ENCODE measurements at places on chromosomes 1 and 21.

DNA sequence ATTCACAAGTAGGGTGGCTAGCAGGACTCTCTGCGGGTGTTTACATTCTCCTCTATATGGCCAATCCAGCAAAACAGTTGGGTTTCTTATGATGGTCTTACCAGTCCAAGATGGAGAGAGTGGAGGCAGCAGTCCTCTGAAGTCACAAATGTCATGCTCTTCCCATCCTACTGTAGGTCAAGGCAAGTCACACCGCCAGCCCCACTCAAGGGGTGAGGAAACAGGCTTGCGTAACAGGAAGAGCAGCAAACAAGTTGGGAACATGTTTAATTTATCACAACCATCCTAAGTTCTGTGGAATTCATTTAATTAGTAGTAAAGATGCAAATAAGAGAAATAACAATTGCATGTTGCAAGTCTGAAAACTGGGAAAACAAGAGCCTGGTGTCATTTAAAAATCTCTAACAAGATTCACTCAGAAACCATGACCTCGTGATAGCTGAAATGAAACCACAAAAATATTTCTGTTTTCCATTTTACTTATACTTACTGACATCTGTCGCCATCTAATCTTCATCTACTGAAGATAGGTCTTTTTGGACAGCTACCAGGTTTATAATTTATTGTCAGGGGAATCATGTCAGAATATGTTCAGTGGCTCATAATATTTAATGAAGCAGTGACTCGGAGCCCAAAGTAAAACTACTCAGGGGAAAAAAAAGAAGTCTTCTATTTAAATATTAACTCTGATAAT is 349.1 kb upstream of the FMN2 start:
- no peak for DNase-seq

- DNase-seq = peak; percentile 34
Measured at GRCh38 chr1:51697166-51697565, 80.3 kb downstream of the OSBPL9 start.

DNA sequence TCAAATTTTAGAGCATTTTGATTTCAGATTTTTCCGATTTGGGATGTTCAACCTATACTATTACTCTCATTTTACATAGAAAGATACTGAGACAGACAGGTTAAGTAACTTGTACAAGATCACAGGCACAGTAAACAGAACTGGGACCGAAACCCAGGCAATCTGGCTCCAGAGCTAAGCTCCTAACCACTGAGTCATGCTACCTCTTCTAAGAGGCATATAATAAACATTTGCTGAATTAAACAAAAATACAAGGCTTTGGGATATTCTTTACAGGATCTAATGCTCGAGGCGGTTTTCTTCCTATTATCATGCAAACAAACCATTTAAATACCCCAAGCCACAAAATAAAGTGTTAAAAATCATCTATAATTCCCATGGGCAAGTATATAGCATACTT is 50.3 kb downstream of the MCOLN2 start:
- no peak for DNase-seq

DNA sequence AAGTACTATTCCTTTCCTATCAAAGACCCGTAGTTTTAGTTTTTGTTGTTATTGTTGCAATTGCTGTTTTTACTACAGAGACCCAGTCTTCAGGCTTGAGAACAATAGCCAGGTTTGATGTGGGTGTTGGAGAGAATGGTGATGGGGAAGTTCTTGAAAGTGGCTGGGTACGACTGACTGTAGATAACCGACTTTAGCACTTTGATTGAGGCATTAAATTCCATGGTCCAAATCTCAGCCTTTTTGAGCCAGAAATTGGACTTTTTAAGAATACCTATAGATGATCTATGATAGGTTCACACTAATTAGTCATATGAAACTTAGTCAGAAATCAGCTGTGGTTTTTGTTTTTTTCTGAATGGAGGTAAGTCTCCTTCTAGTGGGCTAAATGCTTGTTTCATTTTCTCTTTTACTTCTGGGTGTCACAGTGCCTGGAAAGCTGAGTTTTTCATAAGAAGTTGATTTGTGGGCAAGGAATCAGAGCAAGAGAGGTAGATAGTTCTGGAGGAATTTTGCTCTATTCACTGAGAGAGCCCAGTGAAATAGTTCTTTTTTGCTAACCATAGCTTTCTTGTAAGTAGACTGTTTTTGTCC is 2.8 kb downstream of the PPIH start:
- DNase-seq = no peak

DNA sequence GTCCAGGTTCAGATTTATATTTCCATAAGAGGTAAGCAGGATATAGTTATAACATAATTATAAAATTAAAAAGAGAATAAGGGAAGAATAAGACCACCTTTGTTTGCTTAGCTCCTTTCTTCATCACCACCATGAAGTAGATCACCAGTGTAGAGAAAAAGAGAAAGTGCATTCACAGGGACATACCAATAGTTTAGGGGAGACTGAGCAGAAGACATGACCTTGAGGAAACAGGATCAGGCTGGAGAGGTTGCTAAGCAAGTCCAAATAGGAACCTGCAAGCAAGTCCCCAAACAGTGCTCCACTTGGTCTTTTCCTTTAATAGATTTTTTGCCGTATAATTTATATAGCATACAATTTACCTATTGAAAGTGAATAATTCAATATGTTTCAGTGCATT is 63.0 kb downstream of the KCNT2 start:
- no peak for DNase-seq

- DNase-seq = no peak
Measured at GRCh38 chr1:212158912-212159796, 123.6 kb downstream of the DTL start.

GRCh38 chr1:185912504-185912903 is 178.3 kb downstream of the HMCN1 start:
- DNase-seq = no peak
